ENCODE measurements at places on chromosomes 2 and 18.

DNA sequence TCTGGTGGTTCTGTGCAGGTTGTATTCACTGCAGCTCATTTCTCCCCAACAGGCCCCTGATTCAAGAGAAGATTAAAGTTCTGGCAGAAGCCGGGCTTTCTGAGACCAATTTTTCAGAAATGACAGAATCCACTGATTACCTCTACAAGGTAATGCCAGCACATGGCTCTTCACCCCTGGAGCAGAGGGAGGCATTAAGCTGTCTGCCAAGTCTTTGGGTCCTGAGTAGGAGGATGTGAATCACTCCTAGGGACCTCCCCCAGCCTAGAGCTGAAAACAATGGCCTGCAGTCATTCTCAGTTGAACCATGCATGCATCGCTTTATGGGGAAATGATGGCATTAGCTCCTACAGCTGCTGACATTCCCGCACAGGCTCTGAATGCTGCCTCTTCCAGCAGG lies 20.5 kb upstream of the RPL37A start:
- no peak for DNase-seq

DNA sequence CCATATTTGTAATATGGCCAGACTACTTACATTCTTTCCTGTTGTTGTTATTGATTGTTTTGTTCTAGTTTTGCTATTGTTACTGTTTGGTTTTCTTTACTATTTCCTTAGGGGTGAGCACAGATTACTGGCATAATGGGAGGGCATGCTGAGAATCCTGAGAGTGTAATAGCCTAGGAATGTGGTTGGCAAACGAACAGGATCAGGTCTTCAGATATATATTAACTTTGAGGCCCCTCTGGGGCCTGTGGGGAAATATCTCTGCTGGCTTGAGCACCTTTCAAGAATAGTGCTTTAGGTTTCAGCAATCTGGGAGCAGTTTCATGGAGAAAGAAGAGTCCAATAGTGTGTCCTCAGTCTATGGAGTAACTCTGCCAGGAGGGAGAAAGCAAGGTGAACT lies 144.4 kb downstream of the THSD7B start:
- DNase-seq, result no peak

- no peak for DNase-seq
These were observed 668.2 kb upstream of the PKDCC start for GRCh38 chr2:41379496-41380221.

DNA sequence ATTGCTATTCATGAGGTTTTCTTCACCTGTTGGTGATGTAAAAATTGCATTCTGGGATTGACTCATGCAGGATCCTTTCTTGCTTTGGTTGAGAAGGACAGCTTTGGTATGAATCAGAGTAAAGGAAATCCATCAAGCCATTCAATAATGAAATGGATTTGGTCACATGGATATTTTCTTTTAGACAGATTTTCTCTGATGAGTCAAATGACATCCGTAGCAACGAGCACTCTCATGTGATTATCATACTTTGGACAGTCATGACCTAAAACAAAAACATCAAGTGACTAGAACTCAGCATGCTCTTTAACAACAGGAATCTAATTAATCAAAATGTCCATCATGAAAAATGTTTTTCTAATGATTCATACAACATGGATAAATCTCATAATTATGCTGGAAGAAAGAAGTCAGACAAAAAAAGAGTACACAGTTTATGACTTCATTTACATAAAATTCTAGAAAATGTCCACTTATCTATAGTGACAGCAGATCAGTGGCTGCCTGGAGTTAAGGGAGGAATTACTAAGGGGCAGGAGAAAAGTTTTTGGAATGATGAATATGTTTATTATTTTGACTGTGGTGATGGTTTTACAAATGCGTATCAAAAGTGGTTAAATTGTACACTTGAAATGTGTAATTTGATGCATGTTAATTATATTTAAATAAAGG lies 30.7 kb downstream of the TRAK2 start:
- no peak for DNase-seq

All from activated naive CD4-positive, alpha-beta T cell (primary cell).